ENCODE measurements at places on chromosomes 13 and 19. TPM values are rescaled to one million over a fixed set of nuclear protein-coding genes. Genes with fewer than 3 reads are reported as not detected.

DNA sequence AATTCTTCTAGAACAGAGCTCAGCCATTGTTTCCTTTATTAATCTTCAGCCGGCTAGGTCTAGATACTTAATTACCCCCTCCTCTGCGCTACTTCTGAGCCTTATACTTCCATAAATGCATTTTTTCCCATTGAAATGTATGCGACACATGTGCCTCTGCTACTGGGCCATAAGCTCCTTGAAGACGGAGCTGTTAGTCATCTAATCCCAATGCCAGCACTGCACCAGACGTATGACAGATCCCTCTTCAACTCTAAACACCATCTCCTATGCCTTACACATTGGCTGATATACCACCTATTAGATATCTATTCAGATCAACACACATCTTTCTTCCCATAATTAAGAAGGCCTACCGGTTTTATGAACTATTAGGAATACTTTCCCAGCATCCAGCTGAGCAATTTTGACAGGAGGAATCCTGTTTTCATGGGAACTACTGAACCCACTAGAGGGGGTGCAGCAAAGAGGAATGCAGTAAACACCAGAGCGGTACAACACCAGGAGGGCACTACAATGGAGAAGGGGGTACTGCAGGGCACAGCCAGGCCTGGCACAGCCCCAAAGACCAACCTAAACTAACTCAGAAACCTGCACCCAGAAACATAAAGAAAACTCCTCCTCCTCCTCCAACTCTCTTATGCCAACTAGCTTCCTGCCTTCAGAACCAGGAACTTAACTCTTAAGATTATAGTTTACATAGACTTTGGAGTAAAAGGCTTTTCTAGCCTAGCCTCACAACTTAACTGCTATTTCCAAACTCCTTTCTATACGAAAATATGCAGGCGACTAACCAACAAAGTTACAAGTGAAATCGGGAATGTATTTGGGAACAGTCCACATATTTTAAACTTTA is 18.7 kb downstream of the STK24 start:
- no peak for DNase-seq
- H3K36me3 ChIP-seq, result no peaks in the 10 kb centered on the region
- no peak overlapping the region for H3K27ac ChIP-seq
- H3K27me3 ChIP-seq, result no peaks in the 10 kb centered on the region
- H3K4me3 ChIP-seq, result no peak overlapping the region
- peaks cover 19% of the 10 kb centered on the region for H3K4me1 ChIP-seq

DNA sequence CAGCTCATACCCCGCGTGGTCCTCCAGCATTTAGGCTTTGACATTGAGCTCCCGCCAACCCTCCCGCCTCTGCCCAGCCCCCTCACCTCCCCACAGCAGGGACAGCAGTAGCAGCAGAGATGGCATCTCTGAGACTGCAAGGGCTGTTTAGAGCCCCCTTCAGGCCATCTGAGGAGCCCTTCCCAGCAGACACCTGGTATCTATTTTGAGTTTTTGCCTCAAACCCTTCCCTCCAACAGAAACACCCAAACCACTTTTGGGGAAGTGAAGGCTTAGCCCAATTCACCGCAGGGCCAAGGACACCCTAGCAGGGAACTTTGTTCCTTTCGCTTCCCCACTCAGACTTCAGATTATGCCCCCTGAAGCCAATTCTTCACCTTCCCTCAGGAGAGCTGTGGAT is 6.3 kb upstream of the ZNF175 start:
- H3K4me1 ChIP-seq, result no peaks in the 10 kb centered on the region
- H3K36me3 ChIP-seq, result no peaks in the 10 kb centered on the region
- no peak overlapping the region for H3K4me3 ChIP-seq
- H3K27me3 ChIP-seq, result no peaks in the 10 kb centered on the region
- no peak overlapping the region for H3K27ac ChIP-seq
- DNase-seq, result no peak

DNA sequence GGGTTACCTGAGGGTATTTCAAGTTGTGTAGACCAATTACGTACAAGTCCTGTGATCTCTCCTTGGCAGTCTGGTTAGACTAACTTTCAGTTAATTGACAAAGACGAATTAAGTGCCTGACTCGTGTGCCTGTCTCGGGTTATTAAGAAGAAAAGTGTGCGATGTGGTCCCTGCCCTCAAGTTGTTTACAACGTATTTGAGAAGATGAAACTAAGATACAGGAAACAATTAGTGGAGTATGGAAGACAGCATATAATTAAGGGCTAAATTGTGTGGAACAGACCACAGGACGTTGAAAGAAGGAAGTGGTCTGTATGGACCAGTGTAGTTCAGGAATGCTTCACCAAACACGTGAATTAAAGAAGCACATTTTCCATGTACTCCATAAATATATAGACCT is 49.2 kb downstream of the KLF5 start:
- H3K27ac ChIP-seq, result no peak overlapping the region
- H3K4me3 ChIP-seq, result no peak overlapping the region
- no peaks in the 10 kb centered on the region for H3K27me3 ChIP-seq
- no peaks in the 10 kb centered on the region for H3K36me3 ChIP-seq

- H3K36me3 ChIP-seq, result no peaks in the 10 kb centered on the region
- no peak overlapping the region for H3K4me3 ChIP-seq
- no peaks in the 10 kb centered on the region for H3K27me3 ChIP-seq
- no peak overlapping the region for H3K27ac ChIP-seq
- H3K4me1 ChIP-seq, result no peaks in the 10 kb centered on the region
- DNase-seq, result no peak
Observed at GRCh38 chr13:99361197-99361596, 54.0 kb upstream of the GPR183 start.

GRCh38 chr13:27657724-27658123 is 36.0 kb downstream of the POLR1D start:
- DNase-seq, result no peak
- H3K27me3 ChIP-seq, result no peaks in the 10 kb centered on the region
- no peaks in the 10 kb centered on the region for H3K36me3 ChIP-seq

GRCh38 chr19:18107235-18107634 is 9.7 kb downstream of the MAST3 start:
- H3K4me1 ChIP-seq, result peaks cover 7% of the 10 kb centered on the region
- H3K4me3 ChIP-seq, result no peak overlapping the region
- H3K27me3 ChIP-seq, result no peaks in the 10 kb centered on the region
- DNase-seq, result no peak
- H3K27ac ChIP-seq, result no peak overlapping the region

GRCh38 chr19:29855741-29856500 is 44.1 kb downstream of the CCNE1 start:
- DNase-seq, result no peak
- no peaks in the 10 kb centered on the region for H3K27me3 ChIP-seq
- H3K36me3 ChIP-seq, result no peaks in the 10 kb centered on the region
- no peaks in the 10 kb centered on the region for H3K4me1 ChIP-seq

GRCh38 chr13:95677564-95678266 is 776 bp downstream of the DNAJC3 start:
- H3K27ac ChIP-seq, result peak overlapping the region; percentile 95
- H3K4me1 ChIP-seq, result peaks cover 20% of the 10 kb centered on the region
- DNase-seq, result no peak

- H3K36me3 ChIP-seq, result no peaks in the 10 kb centered on the region
- no peaks in the 10 kb centered on the region for H3K27me3 ChIP-seq
- peak overlapping the region; percentile 38 for H3K27ac ChIP-seq
Observed at GRCh38 chr13:76500894-76501293, 385.3 kb downstream of the KCTD12 start.

- H3K27ac ChIP-seq, result peak overlapping the region; percentile 9
- no peaks in the 10 kb centered on the region for H3K36me3 ChIP-seq
- H3K4me1 ChIP-seq, result no peaks in the 10 kb centered on the region
- H3K4me3 ChIP-seq, result no peak overlapping the region
Observed at GRCh38 chr19:30780032-30780431, 407.8 kb downstream of the ZNF536 start.

DNA sequence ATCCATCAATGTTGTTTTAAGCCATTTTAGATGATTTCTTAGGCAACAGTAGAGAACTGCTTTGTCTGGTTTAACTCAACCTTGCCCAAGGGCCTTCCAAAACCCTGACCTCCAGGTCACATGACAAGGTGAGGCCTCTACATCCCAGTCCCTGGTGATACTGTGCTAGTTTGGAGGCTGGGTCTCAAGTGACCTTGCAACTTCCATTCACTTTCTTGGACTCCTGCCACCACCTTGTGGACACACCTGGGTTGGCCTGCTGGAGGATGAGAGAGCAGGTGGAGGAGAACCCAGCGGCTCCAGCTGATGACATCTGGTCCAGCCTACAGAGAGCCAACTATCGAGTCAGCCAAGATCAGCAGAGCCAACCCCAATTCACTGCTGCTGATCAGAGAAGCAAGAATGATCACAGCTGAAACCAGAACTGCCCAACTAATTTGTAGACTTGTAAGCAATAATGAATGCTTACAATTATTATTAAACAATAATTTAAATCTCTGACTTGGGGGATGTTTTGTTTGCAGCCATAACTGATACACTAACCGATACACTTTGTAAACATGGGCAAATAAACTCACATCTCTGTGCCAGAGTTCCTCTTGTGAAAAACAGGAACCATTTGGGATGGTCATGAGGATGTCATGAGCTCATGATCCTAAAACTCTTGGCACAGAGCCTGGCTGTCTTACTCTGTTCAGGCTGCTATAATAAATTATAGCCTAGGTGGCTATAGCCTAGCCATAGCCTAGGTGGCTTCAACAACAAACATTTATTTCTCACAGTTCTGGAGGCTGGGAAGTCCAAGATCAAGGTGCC is 11.5 kb downstream of the FAM187B start:
- H3K36me3 ChIP-seq, result no peaks in the 10 kb centered on the region
- DNase-seq, result no peak
- no peaks in the 10 kb centered on the region for H3K4me1 ChIP-seq
- no peaks in the 10 kb centered on the region for H3K27me3 ChIP-seq
- H3K27ac ChIP-seq, result peak overlapping the region; percentile 11
- H3K4me3 ChIP-seq, result no peak overlapping the region

DNA sequence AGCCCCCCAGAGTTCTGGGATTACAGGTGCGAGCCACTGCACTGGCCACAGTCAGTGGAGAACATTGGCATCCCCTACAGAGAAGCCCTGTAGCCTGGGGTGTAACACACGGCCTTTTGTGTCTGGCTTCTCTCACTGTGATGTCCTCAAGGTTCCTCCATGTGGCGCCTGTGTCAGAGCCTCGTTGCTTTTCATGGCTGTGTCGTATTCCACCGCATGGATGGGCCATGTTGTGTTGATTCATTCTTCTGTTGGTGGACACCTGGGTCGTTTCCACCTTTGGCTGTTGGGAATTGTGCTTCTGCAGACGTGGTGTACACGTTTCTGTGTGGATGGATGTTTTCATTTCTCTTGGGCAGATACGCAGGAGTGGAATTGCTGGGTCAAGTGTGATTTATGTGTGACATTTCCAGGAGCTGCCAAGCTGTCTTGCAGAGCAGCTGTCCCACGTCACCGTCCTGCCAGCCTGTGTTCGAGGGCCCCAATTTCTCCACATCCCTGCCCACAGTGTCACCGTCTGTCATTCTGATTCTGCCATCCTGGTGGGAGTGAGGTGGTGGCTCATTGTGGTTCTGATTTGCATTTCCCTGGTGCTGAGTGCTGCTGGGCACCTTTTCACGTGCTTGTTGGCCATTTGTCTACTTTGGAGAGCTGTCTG is 59.4 kb downstream of the KDM4B start:
- H3K27me3 ChIP-seq, result no peaks in the 10 kb centered on the region
- DNase-seq, result no peak
- no peaks in the 10 kb centered on the region for H3K36me3 ChIP-seq
- no peak overlapping the region for H3K27ac ChIP-seq

- no peaks in the 10 kb centered on the region for H3K36me3 ChIP-seq
- H3K4me1 ChIP-seq, result no peaks in the 10 kb centered on the region
- H3K27ac ChIP-seq, result peak overlapping the region; percentile 63
- no peaks in the 10 kb centered on the region for H3K27me3 ChIP-seq
Observed at GRCh38 chr13:73090116-73090822, 31.5 kb downstream of the KLF5 start.

GRCh38 chr13:67204764-67205163 is 25.4 kb downstream of the PCDH9 start:
- no peaks in the 10 kb centered on the region for H3K27me3 ChIP-seq
- DNase-seq, result no peak
- no peak overlapping the region for H3K4me3 ChIP-seq
- no peaks in the 10 kb centered on the region for H3K36me3 ChIP-seq
- H3K4me1 ChIP-seq, result no peaks in the 10 kb centered on the region

- no peak overlapping the region for H3K27ac ChIP-seq
- no peak for DNase-seq
Observed at GRCh38 chr13:46050771-46051170, 1.8 kb downstream of the ZC3H13 start.

- H3K36me3 ChIP-seq, result no peaks in the 10 kb centered on the region
- no peaks in the 10 kb centered on the region for H3K27me3 ChIP-seq
- H3K27ac ChIP-seq, result no peak overlapping the region
- no peak for DNase-seq
- H3K4me1 ChIP-seq, result no peaks in the 10 kb centered on the region
- no peak overlapping the region for H3K4me3 ChIP-seq
Observed at GRCh38 chr13:27353166-27353583, 71.2 kb upstream of the GTF3A start.

DNA sequence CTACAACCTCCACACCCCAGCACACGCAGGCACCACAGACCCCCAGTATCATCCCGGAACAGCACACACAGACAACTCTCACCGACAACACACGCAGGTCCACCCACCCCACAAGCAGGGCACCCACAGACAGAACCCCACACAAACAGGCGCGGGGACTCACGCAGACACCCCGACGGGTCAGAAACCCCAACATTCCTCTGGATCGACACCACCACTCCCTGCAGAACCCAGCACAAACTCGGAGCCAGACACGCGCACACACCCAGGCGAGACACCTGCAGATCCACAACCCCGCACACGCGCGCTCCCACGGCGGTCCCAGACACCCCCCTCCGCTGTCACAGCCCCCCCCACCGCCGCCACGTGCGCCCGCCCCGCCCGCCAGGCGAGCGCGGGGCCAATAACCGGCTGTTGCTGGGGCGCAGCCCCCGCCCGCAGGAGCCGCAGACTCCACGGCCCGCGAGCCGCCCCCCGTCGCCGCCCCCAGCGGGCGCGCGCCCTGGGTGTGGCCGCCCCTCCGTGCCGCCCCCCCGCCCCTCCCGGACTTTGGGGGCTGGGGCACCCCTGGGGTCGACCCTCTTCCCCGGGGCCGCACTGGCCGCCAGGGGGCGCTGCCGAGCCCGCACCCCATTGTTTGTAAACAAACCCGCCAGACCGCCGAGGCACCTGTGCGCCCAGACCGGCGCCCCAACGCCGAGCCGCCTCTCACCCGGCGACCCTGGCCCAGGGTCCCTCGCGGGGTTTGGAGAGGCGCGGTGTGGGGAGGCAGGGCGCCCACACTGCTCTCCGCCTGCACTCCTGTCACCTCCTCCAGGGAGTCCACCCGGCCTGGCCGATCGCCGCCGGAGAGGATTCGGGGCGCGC is 712 bp downstream of the BBC3 start:
- H3K27ac ChIP-seq, result peak overlapping the region; percentile 99
- no peaks in the 10 kb centered on the region for H3K36me3 ChIP-seq
- H3K4me3 ChIP-seq, result peak overlapping the region; percentile 99
- peak; percentile 61 for DNase-seq

Gene RFXAP
- 3.8 TPM for total RNA-seq

Gene FXYD1
- 75.5 TPM for total RNA-seq

Gene METTL21C
- total RNA-seq, result not detected

Gene SIGLECL1
- total RNA-seq, result not detected

Gene RNF113B
- not detected for total RNA-seq

Gene KIR2DL1
- not detected for total RNA-seq

Gene NKG7
- not detected for total RNA-seq

Gene C19orf73
- total RNA-seq, result 5.7 TPM

Gene ZNF254
- 48.9 TPM for total RNA-seq

Gene DNAAF3
- total RNA-seq, result 4.7 TPM

Gene TSKS
- 0.96 TPM for total RNA-seq

Gene MBD3L3
- total RNA-seq, result not detected

Gene KLHL1
- total RNA-seq, result not detected

Gene SLC35E1
- total RNA-seq, result 33.0 TPM
